ENCODE measurements at places on chromosomes 2 and 18.

DNA sequence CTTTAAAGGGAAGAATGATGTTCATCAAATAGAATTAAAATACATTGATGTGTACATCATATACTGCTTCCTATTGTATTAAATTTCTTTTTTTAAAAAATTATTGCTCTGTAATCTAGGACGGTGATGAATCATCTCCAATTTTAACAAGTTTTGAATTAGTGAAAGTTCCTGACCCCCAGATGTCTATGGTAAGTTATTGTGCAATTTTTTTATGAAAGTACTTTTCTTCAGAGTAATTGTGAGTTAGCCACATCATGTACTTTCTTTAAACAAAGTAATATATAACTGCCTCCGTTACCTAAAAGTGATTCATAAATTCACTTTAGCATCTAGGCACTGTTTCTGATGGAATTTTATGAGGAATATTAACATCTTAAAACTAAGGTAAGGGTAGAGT lies 38.1 kb downstream of the PIK3C3 start:
- DNase-seq: no peak

DNA sequence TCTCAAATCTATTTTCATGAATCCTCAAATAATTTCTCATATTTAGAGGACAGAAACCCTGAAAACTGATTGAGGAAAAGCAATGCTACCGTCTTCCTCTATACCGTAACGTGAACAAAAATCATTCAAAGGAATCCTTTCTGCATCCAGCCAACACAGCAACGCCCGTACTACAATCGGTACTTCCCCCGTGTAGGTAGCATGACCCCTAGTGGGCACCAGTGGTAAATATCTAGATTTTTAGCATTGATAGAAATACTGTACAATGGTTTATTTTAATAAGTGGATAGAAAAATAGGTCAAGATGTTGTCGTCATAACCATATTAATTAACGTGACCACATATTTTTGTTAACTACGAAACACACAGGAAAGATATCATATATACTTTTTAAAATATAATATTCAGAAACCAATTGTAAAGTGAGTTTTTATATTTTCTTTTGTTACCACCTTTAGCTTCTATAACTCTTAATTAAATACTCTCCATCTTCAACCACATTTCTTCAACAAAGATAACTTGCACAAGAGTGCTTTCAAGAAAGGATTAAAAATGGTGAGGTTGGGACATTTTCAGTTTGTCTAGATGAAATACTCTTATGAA lies 194.1 kb downstream of the SS18 start:
- no peak for DNase-seq

DNA sequence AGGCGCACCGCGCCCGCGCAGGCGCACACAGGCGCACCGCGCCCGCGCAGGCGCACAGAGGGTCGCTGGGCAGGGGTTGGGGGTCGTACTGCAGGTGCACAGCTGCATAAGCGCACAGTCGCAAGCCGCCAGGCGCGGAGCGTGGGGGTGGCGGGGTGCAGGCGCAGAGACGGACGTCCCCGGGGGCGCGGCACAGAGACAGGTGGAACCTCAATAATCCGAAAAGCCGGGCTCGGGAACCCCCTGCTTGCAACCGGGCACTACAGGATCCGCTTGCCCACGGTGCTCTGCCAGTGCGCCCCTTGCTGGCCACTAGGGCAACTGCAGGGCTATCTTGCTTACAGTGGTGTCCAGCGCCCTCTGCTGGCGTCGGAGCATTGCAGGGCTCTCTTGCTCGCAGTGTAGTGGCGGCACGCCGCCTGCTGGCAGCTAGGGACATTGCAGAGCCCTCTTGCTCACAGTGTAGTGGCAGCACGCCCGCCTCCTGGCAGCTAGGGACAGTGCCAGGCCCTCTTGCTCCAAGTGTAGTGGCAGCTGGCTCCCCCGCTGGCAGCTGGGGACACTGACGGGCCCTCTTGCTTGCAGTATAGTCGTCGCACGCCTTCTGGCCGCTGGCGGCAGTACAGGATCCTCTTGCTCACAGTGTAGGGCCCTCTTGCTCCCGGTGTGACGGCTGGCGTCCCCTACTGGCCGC lies 34.9 kb downstream of the FAM110C start:
- peak; percentile 76 for DNase-seq

DNA sequence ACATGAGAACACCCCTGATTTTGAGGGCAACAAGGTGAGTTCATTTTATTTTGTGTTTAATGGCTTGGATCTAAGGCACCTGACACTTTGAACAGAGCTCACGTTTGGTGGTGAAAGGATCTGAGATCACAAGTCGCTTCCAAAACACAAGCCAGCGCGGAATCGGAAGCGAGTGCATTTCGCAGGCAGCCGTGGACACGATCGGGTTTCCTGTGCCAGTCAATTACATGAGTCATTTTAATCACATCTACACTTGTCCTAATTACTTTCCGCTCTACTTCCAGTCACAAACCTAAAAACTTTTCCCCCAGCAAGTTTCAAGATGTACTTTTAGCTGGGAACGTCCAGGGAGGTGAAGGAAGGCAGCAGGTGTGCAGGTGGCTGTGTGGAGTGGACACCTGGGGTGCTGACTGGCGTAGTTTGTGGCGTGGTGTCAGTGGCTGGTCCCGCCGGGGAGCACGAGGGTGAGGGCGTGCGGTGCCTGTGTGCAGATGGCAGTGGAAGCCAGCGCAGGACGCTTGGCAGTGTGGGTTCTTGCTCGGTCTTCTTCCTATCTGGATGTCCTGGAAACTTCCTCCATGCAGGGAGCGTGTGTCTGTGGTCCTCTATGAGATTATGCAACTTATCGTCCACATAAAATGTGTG lies 75.6 kb downstream of the DCDC2C start:
- DNase-seq: no peak

DNA sequence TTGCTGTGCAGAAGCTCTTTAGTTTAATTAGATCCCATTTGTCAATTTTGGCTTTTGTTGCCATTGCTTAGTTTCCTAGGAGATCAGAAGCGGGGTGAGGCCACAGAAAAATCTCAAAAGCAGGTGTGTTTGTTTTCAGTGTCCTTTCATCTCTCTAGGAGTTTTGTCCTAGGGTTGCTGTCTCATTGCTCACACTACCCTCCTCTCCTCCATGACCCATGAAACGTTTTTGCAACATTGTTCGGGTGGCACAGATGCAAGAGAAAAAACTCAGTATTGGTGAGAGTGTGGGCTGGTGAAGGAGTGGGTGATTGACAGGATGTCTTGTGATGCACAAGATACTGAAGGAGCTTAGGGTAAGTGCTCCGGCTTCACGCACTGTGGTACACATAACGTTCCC lies 103.6 kb downstream of the LYPD1 start:
- no peak for DNase-seq

GRCh38 chr2:104431701-104432121 lies 422.2 kb upstream of the POU3F3 start:
- no peak for DNase-seq

GRCh38 chr2:24912523-24912922 lies 7.5 kb downstream of the ADCY3 start:
- DNase-seq: no peak

GRCh38 chr18:79139206-79139605 lies 70.0 kb downstream of the ATP9B start:
- DNase-seq: no peak

DNA sequence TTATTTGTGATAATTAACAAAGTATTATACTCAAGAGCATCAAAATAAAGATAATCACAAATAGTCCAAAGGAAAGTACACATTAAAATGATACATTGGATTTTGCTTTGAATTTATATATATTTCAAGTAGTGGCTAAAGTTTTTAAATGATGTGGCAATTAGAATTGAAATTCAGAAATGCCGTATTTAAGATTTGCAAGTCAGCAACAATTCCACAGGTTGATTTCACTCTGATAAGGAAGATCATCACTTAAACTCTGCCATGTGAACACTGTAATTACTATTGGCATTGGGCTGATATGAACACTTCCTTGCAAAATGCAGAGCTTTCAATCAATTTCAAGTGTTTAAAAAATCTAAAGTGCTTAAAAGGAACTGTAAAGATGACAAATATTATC lies 39.6 kb upstream of the PAX3 start:
- no peak for DNase-seq

- DNase-seq: peak; percentile 31
Measured at GRCh38 chr2:108612153-108612513, 77.9 kb downstream of the LIMS1 start.

DNA sequence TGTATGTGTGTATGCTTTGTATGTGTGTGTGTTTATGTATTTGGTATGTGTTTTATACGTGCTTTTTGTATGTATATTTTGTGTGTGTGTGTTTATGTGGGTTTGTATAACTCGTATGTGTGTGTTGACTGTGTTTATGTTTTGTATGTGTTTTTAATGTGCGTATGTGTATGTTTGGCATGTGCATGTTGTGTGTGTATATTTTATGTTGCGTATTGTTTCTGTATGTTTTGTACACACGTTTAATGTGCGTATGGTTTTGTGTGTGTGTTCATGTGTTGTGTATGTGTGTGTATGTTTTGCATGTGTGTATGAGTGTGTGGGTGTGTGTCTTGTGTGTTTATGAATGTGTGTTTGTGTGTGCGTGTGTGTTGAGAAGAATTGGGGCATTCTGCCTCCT lies 55.2 kb upstream of the NCK2 start:
- DNase-seq: no peak

- no peak for DNase-seq
Measured at GRCh38 chr2:70643715-70644114, 90.1 kb upstream of the TGFA start.

DNA sequence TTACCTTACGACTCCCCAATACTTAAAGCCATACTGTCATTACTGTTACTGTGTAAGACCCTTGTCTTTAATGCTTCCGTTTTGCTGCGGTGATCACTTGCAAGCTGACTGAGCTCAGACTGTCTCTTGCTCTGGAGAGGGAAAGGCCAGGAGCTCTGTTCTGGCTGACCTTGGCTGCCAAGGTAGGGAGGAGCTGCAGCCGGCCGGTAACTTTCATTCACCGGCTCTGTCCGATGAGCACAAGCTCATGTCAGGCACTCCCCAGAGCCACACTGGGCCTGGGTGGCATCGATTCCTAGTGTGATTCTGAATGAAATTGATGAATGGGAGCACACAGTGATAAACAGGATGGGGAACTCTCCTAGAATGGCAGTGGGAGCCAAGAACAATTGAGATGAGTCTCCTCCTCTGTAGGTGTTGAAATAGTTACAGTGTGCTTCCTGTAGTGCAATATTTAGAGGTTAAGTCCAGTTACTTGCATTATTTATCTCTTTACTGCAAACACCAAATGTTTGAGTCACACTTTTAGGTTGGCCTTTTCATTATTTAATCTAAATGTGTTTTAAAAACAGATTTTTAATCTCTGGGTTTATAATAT lies 100.9 kb downstream of the ATP9B start:
- DNase-seq: no peak

DNA sequence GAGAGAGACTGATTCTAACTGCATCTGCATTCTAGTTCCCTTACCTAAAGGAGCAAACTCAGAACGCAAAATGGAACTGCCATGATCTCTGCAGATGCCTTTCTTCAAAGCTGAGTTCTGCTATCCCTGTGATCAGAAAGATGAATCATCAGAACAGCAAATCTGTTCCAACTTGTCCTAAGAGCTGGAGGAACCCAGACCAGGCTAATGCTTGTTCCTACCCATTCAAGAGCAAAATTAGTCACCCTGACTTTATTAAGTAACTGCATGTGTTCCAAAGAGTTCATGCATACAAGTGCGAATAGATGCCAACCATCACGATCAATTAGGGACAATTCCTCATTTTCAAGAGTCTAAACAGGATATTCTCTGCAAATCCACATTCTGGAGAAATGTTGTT lies 46.5 kb downstream of the MBP start:
- no peak for DNase-seq

GRCh38 chr2:10239561-10239967 lies 63.1 kb upstream of the HPCAL1 start:
- DNase-seq: no peak

DNA sequence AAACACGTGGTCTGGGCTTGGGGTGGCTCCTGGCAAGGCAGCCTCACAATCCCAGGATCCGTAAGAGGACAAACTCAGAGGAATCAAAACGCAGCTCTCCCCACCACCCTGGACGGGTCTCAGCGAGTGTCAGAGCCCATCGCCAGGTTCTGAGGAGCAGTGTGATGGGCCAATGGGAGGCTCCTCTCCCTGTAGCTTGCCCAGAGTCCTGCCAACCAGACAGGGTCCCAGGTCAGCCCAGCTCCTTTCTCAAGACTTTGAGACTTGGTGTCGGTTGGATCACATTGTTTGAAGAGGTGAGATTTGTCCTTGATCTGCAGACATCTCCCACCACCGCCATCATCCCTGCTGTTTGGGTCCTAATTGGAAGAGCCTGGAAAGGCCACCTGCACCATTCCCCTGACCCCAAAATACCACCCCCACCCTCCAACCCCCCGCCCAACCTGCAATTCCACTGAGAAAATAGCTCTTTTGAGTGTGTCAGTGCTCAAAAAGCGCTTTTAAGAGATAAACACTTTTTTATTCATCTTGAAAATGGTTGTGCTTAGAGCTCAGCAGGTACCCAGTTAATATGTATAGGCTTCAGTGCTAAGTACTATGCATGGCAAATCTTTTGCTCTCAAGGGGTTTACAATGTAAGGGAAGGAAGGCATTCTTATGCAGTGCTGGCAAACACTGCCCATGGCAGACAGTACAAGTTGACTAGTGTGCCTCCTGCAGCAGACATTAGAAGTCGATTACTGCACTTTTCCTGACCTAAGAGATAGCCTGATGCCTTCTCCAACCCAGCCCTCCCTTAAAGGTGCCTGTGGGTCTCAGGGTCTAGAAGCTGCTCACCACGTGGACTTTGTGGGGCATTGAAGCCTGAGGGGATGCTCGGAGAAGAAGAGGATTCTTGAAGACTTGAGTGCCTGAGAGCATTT lies 50.6 kb downstream of the GLI2 start:
- DNase-seq: no peak

DNA sequence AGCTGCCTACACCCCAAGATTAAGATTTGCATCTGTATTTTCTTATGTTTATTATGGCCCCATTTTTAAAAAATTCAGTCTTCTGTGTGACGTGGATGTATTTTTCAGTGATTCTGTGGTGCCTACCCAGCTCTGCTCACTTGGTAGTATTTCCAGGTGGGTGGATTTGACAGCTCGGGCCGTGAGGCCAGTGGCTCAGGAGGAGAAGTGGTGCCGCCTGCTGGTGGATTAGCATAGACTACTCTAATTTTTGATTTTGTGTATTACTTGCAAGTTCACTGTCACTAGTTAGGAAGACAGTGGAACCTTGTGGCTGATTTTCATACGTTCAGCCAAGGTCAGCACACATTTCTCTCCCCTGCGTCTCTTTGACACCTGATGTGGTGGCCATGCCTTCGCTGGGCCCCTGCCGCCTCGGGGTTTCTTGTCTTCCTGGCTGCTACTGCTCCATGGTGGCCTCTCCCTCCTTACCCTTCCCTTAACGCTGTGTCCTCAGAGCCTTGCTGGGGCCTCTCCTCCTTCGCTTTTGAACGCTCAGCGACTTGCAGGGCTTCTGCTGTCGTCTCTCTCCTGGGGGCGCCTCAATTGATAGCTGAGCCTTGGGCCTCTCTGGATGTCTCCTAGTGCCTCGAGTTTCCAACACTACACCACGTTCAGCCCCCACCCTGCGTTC lies 89.4 kb downstream of the DGKD start:
- peak; percentile 75 for DNase-seq

DNA sequence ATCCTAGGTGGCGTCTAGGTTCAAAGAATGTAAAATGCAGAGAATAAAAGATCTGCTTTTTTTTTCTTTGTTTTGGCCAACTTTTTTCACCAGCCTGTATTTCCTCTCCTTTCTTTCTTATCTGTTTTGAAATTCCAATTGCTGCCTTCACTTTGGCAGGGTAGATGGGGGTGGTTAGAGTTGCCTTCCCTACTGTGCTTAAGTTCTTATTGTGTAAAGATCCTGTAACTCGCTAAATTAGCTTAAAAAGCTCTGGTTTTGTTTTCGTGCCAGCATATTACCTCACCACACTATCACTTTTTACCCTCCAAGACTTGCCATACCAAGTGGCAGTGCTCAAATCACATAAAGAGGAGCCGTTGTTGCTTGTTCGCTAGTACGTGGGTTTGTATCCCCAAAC lies 921.7 kb downstream of the DPP10 start:
- DNase-seq: no peak

Measured in stimulated activated CD4-positive, alpha-beta T cell treated with anti-CD3 and anti-CD28 coated beads, Interleukin-12 subunit alpha, Interleukin-12 subunit beta, amount 100 ng/mL, for 48 hours (primary cell).